Activated naive CD8-positive, alpha-beta T cell treated with anti-CD3 and anti-CD28 coated beads, Interleukin-2, amount 50 U/mL, for 24 hours (primary cell): ENCODE measurements at places on chromosomes 2 and 18.
A peak's percentile ranks its signal among the peaks of the same experiment; 100 is the strongest.

- DNase-seq = no peak
- H3K4me3 ChIP-seq = no peak overlapping the region
Observed at GRCh38 chr2:127406454-127406853, 11.8 kb upstream of the PROC start.

- H3K27me3 ChIP-seq = no peaks in the 10 kb centered on the region
- peaks cover 34% of the 10 kb centered on the region for H3K36me3 ChIP-seq
- peak overlapping the region; percentile 97 for H3K27ac ChIP-seq
- peak overlapping the region; percentile 91 for H3K4me3 ChIP-seq
- DNase-seq = no peak
- peaks cover 52% of the 10 kb centered on the region for H3K4me1 ChIP-seq
Observed at GRCh38 chr2:73830871-73831401, 2.2 kb downstream of the STAMBP start.

DNA sequence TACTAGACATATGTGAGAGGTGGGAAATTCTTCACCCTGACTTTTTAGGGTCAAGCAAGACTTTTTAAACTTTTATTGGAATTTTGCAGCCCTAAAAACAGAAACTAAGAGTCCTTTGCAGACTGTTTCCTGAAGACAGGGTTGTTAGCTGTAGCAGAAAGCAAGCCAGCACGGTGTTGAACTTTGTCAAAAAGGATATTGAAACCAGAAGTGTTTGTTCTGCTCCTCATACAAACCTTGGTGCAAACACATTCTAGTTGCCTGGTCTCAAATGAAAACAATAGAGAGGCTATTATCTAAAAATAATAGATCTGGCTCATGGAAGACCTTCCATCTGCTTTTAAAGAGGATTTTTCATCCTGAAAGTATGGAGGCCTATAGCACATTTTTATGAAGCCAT is 65.8 kb upstream of the IGFBP5 start:
- H3K27me3 ChIP-seq = peaks cover 3% of the 10 kb centered on the region
- no peak for DNase-seq

- H3K4me3 ChIP-seq = peak overlapping the region; percentile 8
- H3K27me3 ChIP-seq = peaks cover 7% of the 10 kb centered on the region
- peak overlapping the region; percentile 89 for H3K27ac ChIP-seq
- peak; percentile 31 for DNase-seq
- H3K4me1 ChIP-seq = peaks cover 43% of the 10 kb centered on the region
- H3K36me3 ChIP-seq = no peaks in the 10 kb centered on the region
Observed at GRCh38 chr2:172962824-172963223, 112.8 kb upstream of the MAP3K20 start.

GRCh38 chr2:216075510-216076485 is 5.8 kb downstream of the PECR start:
- no peak overlapping the region for H3K27ac ChIP-seq
- H3K4me3 ChIP-seq = no peak overlapping the region
- H3K27me3 ChIP-seq = no peaks in the 10 kb centered on the region
- DNase-seq = no peak
- peaks cover 3% of the 10 kb centered on the region for H3K36me3 ChIP-seq
- peaks cover 29% of the 10 kb centered on the region for H3K4me1 ChIP-seq

DNA sequence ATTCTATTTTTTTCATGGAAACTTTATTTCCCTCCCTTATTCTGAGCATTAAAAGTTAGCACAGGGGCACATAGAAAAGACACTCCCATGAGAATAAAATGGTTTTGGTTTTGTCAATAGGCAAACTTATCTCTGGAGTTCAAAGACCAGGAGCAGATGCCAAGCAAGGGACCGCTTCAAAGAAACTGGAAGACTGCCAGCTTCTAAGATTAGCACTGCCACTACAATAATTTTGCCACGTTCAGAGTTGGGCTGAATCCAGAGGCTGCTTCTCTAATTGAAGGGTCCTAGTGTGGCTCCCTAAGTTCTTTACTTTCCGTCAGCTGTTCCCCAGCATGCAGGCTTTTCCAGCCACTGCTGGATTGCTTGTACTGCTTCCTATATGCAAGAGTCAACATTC is 681.0 kb upstream of the GCFC2 start:
- no peak overlapping the region for H3K27ac ChIP-seq
- no peaks in the 10 kb centered on the region for H3K27me3 ChIP-seq
- H3K4me1 ChIP-seq = no peaks in the 10 kb centered on the region
- no peaks in the 10 kb centered on the region for H3K36me3 ChIP-seq

GRCh38 chr2:118529908-118530599 is 317.4 kb downstream of the EN1 start:
- DNase-seq = no peak
- H3K4me3 ChIP-seq = no peak overlapping the region
- no peaks in the 10 kb centered on the region for H3K4me1 ChIP-seq
- no peak overlapping the region for H3K27ac ChIP-seq
- H3K36me3 ChIP-seq = no peaks in the 10 kb centered on the region

GRCh38 chr2:234999740-235000425 is 48.1 kb downstream of the SH3BP4 start:
- no peak for DNase-seq
- H3K4me1 ChIP-seq = no peaks in the 10 kb centered on the region
- H3K36me3 ChIP-seq = no peaks in the 10 kb centered on the region
- no peak overlapping the region for H3K27ac ChIP-seq

GRCh38 chr2:60544954-60545560 is 8.4 kb downstream of the BCL11A start:
- H3K4me3 ChIP-seq = no peak overlapping the region
- H3K27ac ChIP-seq = peak overlapping the region; percentile 14
- H3K4me1 ChIP-seq = peaks cover 22% of the 10 kb centered on the region
- no peaks in the 10 kb centered on the region for H3K36me3 ChIP-seq
- DNase-seq = no peak
- peaks cover 53% of the 10 kb centered on the region for H3K27me3 ChIP-seq

GRCh38 chr2:201618744-201619662 is 24.3 kb downstream of the TMEM237 start:
- H3K36me3 ChIP-seq = no peaks in the 10 kb centered on the region
- peak; percentile 10 for DNase-seq
- no peaks in the 10 kb centered on the region for H3K4me1 ChIP-seq
- no peak overlapping the region for H3K27ac ChIP-seq
- peaks cover 2% of the 10 kb centered on the region for H3K27me3 ChIP-seq

GRCh38 chr2:18787726-18788125 is 198.4 kb upstream of the NT5C1B start:
- no peak overlapping the region for H3K4me3 ChIP-seq
- no peaks in the 10 kb centered on the region for H3K4me1 ChIP-seq
- no peaks in the 10 kb centered on the region for H3K27me3 ChIP-seq
- H3K36me3 ChIP-seq = peaks cover 4% of the 10 kb centered on the region
- no peak for DNase-seq

DNA sequence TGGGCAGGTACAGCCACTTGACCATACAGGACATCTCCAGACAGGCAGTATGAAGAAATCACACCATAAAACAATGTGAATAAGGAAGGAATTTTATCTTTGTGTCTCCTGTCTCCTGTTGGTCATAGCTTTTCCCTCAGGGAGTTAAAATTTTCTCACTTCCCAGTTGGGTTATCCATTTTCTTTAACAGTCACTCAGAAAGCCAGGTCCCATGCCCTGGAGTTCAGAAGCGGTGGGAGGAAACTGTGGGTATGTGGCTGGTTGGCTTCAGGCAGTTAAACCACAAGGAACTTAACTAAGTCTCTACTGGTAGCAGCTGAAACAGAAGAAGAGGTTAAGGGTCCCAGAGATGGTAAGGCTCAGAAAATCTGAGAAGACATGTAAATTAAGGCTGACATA is 6.5 kb upstream of the SMAD2 start:
- peaks cover 4% of the 10 kb centered on the region for H3K4me1 ChIP-seq
- no peaks in the 10 kb centered on the region for H3K36me3 ChIP-seq
- H3K27me3 ChIP-seq = no peaks in the 10 kb centered on the region
- no peak overlapping the region for H3K27ac ChIP-seq
- no peak for DNase-seq

- no peaks in the 10 kb centered on the region for H3K36me3 ChIP-seq
- H3K4me1 ChIP-seq = no peaks in the 10 kb centered on the region
- no peak for DNase-seq
- no peak overlapping the region for H3K4me3 ChIP-seq
Observed at GRCh38 chr2:11980809-11981208, 234.4 kb downstream of the LPIN1 start.

DNA sequence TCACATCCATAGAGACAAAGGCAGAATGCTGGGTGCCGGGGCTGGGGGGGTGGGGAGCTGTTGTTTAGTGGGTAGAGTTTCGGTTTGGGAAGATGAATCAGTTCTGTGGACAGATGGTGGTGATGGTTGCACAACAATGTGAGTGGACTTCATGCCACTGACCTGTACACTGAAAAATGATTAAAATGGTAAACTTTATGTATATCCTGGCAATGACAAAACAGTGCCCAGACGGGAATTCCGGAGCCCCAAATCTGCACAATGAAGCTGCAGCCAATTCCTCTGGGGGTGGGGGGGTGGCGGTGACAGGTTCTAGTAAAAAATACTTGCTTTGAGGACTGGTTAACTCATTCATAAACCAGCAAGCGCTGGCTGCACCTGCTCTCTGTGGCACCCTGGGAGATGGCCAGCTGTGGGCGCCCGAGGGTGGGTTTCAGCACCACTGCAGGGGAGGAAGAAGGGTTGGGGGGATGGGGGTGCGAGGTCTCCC is 81.8 kb upstream of the HPCAL1 start:
- H3K27me3 ChIP-seq = no peaks in the 10 kb centered on the region
- no peaks in the 10 kb centered on the region for H3K36me3 ChIP-seq
- no peak overlapping the region for H3K27ac ChIP-seq
- peaks cover 4% of the 10 kb centered on the region for H3K4me1 ChIP-seq
- H3K4me3 ChIP-seq = no peak overlapping the region

- DNase-seq = no peak
- H3K36me3 ChIP-seq = no peaks in the 10 kb centered on the region
- no peak overlapping the region for H3K4me3 ChIP-seq
- H3K27ac ChIP-seq = no peak overlapping the region
Observed at GRCh38 chr2:205785507-205786260, 103.4 kb downstream of the NRP2 start.

- no peak overlapping the region for H3K27ac ChIP-seq
- H3K36me3 ChIP-seq = no peaks in the 10 kb centered on the region
- H3K4me3 ChIP-seq = peak overlapping the region; percentile 77
- peaks cover 10% of the 10 kb centered on the region for H3K4me1 ChIP-seq
- peak; percentile 10 for DNase-seq
Observed at GRCh38 chr2:238320648-238321281, 447 bp downstream of the TRAF3IP1 start.

- H3K27ac ChIP-seq = no peak overlapping the region
- H3K27me3 ChIP-seq = no peaks in the 10 kb centered on the region
- peaks cover 6% of the 10 kb centered on the region for H3K4me1 ChIP-seq
- H3K36me3 ChIP-seq = peaks cover 3% of the 10 kb centered on the region
- no peak for DNase-seq
Observed at GRCh38 chr2:174446531-174446930, 40.3 kb downstream of the GPR155 start.

- no peak overlapping the region for H3K4me3 ChIP-seq
- no peak overlapping the region for H3K27ac ChIP-seq
- no peaks in the 10 kb centered on the region for H3K36me3 ChIP-seq
- H3K4me1 ChIP-seq = no peaks in the 10 kb centered on the region
Observed at GRCh38 chr2:150309311-150310080, 178.0 kb downstream of the RND3 start.

DNA sequence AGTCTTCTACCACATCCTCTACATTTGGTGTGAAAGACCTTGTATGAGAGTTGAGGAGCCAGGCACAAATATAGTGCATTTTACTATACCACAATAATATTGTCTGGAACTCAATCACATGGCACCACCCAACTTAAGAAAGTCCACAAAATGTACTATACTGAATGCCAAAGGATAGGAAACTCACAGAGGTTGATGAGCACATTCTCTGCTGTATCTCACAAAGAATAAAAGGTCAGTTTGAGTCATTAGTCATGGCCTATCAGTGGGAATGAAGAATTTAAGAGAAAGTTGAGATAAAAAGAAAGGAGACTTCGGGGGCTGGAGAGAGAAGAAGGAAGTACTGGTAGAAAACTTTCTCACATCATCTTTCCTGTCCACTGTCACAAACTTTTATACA is 134.3 kb downstream of the RDH14 start:
- H3K4me1 ChIP-seq = no peaks in the 10 kb centered on the region
- H3K27me3 ChIP-seq = peaks cover 14% of the 10 kb centered on the region
- no peak overlapping the region for H3K27ac ChIP-seq
- H3K36me3 ChIP-seq = no peaks in the 10 kb centered on the region

DNA sequence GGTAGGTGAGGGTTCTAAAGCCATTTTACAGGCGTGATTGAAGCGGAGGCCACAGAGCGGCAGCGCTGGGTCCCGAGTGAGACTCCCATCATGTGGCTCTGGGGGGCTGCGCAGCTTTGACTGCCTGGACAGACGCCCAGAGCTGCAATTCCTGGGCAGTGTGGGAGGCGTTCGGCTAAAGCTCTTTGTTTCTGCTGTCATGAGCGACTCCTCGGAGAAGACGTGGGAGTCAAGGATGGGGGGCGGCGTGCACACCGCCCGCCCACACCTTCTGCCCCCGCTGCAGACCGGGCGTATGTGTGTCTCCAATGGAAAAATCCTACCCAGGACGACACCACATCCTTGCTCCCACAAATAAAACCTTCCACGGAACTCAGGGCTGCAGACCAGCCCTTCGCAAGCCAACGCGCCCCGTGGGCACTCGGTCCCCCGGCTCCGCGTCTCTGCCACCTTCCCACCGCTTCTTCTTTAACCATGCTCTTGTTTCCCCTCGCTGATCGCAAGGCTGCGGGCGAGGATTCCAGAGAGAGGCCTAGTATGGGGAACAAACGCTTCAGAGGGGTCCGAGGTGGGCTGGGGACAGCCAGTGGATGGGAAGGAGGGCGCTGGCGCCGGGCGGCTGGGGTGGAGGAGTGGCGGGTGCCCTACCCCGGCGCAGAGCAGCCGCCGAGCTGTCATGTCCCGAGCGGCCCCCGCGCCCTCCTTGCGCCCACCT is 680 bp upstream of the LBH start:
- peaks cover 17% of the 10 kb centered on the region for H3K36me3 ChIP-seq
- H3K4me3 ChIP-seq = peak overlapping the region; percentile 88
- DNase-seq = peak; percentile 48
- no peaks in the 10 kb centered on the region for H3K27me3 ChIP-seq
- H3K27ac ChIP-seq = peak overlapping the region; percentile 75

- H3K36me3 ChIP-seq = no peaks in the 10 kb centered on the region
- no peak for DNase-seq
- H3K4me1 ChIP-seq = no peaks in the 10 kb centered on the region
- H3K27me3 ChIP-seq = no peaks in the 10 kb centered on the region
Observed at GRCh38 chr2:211498551-211499205, 942.3 kb downstream of the CPS1 start.

DNA sequence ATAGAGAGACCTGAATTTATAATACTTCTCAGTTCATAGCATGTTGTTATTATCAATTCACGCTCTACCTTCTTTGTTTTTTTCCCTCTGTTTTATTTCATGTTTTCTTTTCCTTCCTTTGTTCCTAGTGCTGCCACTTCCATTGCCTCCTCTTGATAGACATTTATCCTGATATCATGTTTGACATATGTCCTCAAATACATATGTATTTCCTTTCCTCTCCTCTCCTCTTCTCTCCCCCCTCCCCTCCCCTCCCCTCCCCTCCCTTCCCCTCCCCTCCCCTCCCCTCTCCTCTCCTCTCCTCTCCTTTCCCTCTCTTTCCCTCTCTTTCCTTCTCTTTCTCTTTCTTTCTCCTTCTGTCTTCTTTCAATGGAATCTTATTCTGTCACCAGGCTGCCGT is 67.8 kb downstream of the TDRD15 start:
- no peaks in the 10 kb centered on the region for H3K36me3 ChIP-seq
- H3K4me3 ChIP-seq = no peak overlapping the region
- no peak overlapping the region for H3K27ac ChIP-seq
- no peaks in the 10 kb centered on the region for H3K4me1 ChIP-seq
- H3K27me3 ChIP-seq = no peaks in the 10 kb centered on the region
